ENCODE measurements at places on chromosomes 5 and 9. TPM values are rescaled to one million over a fixed set of nuclear protein-coding genes. Genes with fewer than 3 reads are reported as not detected.

The N4BP3 gene
- total RNA-seq, result 11.4 TPM

The INSL4 gene
- not detected for total RNA-seq

The CCDC180 gene
- 0.31 TPM for total RNA-seq

The IPPK gene
- 10.7 TPM for total RNA-seq

The ZNF484 gene
- total RNA-seq, result 3.5 TPM

The ZDHHC11B gene
- total RNA-seq, result not detected

The NUTM2F gene
- total RNA-seq, result not detected

The SPATA31D1 gene
- not detected for total RNA-seq

The EDIL3 gene
- 0.32 TPM for total RNA-seq

The CDH9 gene
- not detected for total RNA-seq

The KCNV2 gene
- total RNA-seq, result 0.11 TPM

All from GM12878 (cell line).